ENCODE measurements at places on chromosomes 1 and 21.

DNA sequence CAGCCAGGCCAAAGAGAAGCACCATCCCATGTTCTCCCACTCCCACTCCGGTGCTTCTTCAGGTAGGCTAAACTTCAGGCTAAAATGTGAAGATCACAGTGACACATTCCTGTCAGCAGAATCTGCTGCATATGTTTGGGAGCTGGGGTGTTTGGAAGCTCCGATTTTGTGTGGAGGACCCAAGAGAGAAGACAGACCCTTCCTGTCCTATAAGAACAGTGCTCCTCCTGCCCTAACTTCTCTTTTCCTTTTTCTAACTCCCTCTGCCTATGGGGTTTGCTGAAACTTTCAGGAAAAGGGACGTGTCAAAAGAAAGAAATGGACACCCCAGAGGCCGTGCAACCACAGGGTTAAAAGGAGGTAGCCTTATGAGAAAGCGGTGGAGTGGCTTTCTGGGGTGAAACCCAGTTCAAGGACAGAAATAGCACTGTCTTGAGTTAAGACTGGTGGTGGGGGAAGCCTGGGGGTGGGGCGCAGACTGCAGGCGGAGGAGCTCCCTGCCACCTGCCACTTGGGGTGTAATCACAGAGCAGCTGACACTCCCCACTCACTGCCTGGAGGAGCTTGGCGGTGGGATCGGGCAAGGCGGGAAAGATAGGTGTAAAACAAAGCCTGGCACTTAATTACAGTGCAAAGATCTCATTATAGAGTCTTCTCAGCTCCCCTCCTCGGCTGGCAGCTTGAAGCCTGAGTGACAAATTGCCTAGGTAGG, 645 bp upstream of the TLR5 start:
- DNase-seq = no peak

- no peak for DNase-seq
Observed at GRCh38 chr1:36068866-36069265, 15.0 kb upstream of the TEKT2 start.

DNA sequence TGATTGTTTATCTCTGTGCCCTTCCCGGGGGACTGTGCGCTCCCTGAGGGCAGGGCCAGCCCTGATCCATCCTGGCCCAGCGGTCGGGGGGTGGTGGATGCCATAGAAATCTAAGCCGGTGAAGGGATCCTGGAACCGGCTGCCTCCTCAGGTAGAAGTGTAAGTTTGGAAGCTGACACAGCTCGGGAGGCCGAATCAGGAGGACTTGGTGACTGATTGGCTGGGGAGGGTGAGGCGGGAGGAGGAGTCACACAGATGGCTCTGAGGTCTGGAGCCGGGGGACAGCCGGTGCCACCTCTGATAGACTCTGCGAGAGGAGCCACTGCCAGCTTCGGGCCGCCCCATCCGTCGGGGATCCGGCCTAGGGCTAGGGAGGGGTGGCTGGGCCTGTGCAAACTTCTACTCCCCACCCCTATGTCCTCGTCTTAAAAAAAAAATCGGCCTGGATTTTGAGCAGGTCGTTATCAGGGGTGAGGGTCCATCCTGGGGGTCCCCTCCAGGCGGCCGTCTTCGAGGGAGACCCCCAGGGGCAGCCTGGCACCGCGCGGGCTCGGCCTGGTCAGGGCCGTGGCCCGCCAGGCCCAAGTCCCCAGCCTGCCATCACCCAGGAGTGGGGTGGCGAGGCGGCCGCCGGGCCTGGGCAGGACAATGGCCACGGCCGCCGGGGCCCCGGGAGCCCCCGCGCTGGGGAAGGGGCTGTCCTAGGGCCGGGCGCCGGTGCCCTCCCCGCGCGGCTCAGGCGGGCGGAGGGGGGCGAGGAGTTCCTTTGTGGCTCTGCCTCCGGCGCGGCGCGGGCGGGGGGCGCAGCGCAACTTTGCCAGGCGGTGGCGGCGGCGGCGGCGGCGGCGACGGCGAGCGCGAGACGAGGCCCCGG, 708 bp upstream of the ZNF362 start:
- DNase-seq = peak; percentile 5

- no peak for DNase-seq
Observed at GRCh38 chr1:73736125-73736524, 461.9 kb downstream of the LRRIQ3 start.

GRCh38 chr1:82065916-82066315, 265.2 kb downstream of the ADGRL2 start:
- DNase-seq = no peak

DNA sequence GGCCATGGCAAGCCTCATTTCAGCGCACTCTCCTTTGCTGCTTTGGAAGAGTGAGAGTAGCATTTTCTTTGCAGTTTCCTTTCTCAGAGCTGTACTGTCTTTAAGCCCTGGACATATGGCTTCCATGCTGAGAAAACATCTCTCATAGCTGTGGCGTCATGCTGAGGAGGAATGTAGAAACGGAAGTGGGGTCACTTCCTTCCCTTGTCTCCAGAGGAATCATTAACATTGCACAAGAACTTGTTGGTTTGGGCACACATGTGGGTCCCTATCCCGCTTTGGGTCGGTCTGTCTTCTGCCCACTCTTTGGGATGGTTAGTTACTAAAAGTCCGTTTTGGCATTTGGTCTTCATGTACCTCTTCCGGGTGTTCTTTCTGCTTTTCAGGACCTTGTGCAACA, 5.6 kb downstream of the MFN2 start:
- DNase-seq = no peak

GRCh38 chr1:39976732-39977131, 21.8 kb downstream of the MFSD2A start:
- no peak for DNase-seq

DNA sequence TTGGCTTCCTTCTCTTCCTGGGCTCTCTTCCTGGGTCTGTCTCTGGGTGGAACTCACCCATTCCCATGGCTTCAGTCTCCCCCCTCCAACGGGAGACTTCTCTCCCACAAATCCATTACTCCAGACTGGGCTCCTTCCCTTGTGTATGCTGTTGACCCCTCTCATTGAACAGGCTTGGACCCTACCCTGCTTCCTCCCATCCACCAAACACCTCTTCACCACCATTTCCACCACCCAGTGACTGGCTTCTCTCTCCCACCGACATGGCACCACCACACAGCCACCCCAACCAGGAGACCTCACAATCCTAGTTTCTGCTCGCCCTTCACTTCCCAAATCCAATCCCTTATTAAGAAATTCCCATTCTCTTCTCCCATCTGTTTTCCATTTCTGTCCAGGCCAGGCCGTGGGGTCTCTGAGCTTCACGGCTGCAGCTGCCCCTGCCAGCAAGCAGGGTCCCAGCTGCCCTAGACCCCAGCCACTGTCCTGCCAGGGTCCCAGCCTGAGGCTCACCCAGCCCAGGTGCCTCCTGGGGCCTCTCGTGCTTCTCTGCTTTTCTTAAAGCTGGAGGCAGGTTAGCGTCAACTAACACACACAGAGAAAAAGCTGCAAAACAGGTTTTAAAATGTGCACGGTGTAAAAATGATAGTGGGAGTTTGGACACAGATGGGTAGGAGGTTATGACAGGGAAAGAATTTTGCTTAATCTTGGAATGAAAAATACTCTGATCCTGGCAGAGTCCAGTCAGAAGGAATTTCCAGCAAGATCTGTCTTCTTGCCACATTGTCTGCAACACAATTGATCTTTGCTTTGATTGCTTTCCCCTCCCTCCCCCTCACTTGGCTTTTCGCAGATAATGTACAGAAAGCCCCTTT, 383.8 kb upstream of the VAMP3 start:
- no peak for DNase-seq

DNA sequence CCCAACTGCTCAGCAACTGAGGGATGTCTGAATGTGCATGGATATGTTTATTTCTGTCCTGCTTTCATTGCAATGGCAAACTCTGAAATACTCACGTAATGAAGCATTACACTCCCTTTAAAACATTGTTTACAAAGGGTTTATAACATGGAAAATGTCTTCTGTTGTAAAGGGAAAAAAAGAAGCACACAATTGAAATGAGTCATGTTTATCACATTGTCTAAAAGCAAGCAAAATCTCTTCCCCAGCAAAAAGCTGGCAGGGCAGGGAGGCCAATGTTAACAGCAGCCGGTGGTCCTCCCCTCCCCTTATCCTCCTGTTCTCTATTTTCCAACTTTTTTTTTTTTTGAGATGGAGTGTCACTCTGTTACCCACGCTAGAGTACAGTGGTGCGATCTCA, 3.9 kb upstream of the EFNA1 start:
- no peak for DNase-seq

DNA sequence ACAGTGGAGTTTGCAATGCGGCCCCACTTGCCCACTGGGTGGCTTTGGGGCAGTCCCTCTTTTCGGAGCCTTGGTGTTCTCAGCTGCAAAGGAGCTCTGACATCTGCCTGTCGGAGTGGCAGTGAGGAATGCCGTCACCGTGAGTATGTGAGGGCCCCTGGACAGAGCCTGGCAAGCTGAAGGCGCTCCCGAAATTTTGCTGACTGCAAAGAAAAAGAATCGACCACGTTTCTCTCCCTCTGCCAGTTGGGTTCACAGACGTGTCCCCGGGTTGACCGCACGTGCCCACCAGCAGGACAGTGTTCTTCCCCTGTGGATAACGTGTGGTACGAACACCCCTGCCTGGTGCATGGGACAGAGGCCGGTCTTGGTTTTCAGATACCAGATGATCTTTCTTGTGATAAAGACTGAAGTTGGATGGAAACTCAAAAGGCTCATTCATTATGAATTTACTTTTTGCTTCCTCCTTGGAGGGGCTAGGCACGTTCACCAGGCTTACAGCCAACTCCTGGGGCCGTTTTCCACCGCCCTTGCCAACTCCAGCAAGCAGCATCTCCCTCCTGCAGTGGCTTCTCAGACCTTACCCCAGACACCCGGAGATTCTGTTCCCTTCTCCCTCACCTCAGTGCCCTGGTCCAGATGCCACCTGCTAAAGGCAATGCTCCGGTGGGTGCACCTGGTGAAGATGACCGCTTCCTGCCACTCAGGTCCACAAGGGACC, 29.7 kb downstream of the ECE1 start:
- no peak for DNase-seq

DNA sequence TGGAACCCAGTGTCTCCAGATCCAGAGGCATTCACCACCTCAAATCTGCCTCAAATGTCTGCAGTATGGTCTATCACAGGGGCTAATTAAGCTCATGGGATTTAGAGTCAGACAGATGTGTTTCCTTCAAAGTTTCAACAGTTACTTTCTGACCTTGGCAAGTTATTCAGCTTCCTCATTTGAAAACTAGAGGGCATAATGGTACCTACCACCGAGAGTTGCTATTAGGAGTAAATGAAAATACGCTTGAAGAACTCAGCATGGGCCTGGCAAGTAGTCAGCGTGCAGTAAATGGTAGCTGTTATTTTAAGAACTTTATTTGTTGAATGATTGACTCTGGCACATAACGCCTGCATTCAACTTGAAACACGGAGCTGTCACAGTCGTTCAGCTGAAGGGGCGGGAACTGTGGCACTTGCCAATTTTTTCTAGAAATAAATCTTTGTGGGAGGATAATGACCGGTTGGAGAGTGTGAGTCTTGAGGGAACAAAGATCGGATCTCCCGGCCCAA, 1.2 kb upstream of the CAP1 start:
- DNase-seq = no peak

DNA sequence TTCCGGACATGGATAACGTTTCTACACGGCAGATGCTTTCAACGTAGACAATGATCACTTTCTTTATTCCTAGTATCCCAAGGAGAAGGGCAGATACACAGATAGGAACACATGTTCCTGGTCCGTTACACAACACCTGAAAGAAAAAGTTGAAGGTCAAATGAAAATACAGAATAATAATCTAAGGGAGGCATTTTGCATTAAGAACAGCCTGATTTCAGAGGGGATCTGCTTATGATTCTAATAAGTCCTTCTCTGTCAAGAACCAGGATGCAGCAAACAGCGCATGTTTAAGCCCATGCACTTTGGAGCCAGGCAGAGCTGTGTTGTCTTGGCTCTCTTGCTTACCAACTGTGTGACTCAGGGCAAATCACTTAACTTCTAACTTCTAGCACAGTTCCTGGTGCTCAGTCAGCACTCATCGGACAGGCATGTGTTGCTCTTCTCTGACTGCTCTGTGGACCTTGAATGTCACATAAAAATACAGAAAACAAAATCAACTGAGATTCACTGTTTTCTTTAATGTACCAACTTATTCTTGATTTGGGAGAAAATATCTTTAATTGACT, 56.3 kb upstream of the CNN3 start:
- no peak for DNase-seq

- DNase-seq = no peak
Observed at GRCh38 chr1:153848805-153849204, 73.6 kb downstream of the SLC27A3 start.

DNA sequence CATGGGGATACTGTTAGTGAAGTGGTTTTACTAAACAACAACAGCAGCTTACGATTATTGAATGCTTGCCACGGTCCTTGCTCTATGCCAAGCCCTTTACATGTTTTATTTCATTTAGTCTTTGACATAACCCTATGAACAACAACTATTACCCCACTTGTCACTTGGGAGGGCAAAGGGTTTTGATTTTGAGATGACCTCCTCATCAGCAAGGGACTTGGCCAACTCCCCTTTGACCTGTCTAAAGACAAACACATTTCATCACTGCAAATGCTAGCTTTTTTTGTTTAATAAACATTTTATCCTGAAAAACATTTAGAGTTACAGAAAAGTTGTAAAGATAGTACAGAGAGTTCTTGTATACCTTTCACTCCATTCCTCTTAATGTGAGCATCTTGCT, 152.5 kb upstream of the WNT4 start:
- DNase-seq = no peak

- no peak for DNase-seq
Observed at GRCh38 chr1:74683656-74684055, 10.1 kb upstream of the ERICH3 start.

DNA sequence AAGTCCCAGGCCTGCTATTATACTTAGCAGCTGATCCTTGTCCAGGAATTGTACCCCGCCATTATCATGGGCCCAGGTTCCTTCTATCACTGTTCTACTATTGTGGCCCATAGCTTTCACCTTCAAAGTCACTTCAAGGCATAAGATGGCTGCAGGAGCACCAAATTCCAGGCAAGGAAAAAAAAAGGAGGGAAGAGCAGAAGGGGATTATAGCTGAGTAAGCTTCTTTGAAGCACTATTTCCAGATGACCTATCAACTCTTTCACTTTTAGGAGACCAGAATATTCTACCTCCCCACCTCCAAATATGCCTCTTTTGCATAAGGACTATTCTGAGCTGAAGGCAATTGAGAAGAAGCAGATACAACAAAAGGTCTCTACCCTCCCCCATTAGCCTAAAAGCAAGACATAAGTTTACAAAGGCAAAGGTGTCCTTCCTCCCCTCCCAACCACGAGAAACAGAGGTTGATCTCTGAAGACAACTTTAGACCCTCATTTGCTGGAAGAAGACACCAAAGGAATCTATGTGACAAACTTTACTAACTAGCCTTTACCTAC, 41.8 kb downstream of the PTAFR start:
- DNase-seq = no peak

DNA sequence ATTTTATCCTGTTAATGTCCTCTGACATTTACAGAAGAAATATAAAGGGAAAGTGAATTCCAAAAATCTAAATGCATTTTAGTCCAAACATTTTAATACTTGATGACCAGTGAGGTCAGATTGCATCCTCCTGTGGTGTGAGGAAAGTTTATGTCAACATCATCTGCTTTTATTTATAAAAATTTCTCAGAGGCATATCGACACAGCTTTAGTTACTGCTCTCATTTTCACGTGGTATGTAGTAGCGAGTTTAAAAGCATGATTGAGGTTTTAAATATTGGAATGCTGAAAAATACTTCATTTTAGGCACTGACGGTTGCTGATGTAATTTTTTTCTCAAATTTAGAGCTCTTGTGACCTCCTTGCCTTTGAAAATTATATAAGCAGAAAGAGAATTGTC, 234.8 kb downstream of the HMCN1 start:
- DNase-seq = no peak

Measured in effector memory CD4-positive, alpha-beta T cell (primary cell).